Caco-2 (cell line): ENCODE measurements at places on chromosomes 3 and 15.
A peak's percentile ranks its signal among the peaks of the same experiment; 100 is the strongest.

DNA sequence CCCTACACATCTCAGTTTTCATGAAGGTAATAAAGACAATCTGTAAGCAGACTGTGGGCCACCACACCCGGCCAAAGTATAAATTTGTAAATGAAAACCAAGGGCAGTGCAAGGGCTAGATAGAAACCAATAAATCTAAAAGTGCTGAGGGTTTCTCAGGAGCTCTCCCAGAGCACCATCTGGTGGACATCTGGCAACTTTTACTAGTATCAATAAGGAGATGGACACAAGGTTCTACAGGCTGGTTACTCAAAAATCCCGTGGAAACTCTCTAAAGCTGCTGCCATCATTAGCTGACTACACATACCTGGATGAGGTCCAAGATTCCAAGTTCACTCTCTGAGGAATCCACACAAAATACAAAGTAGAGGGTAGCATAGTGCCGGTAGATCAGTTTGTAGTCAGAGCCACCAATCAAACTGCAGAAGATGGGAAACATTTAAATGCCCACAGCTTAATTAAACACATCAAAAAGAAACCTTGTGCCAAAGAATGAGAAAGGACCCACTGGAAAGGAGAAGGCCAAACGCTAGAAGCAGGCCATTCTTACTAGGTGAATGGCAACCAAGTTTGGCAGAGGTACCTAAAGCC is 5.5 kb downstream of the AP3S2 start:
- no peaks in the 10 kb centered on the region for H3K4me1 ChIP-seq
- no peak overlapping the region for H3K4me3 ChIP-seq
- no peak overlapping the region for H3K27ac ChIP-seq
- H3K27me3 ChIP-seq: no peaks in the 10 kb centered on the region
- peaks cover 2% of the 10 kb centered on the region for H3K36me3 ChIP-seq

DNA sequence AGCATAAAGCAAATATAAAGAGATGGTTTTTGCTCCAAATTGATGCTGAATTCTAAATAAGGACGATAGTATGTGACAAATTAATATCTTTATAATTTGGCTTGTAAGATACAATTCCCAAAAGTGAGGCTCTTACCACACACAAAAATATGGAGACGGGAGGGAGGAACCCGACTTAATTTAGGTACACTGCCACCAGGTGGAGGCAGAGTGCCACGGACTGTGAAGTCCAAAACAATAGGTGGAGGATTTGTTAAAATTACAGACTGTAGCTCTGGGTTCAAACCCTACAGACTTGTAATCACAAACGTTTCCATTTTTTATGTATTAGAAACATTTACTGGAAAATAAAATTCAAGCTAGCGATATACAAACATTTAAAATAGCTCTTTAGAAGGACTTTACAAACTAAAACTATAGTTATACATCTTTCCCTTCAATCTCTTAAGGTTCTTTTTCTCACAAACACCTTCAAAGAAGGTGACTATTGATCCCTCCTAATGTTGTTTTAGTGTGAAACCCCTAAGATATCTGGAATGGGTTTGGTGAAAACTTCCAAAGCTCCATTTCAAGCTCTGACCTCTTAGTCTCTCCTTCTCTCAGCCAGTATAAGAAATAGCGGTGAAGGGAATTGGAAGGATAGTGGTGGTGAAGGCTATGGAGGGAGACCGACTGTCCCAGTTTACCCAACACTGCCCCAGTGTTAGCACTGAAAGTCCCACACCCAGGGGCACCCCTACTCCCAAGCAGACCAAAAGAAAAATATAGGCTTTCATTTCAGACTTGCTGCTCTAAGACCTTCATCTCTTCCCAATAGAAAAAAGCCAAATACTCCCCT is 89.7 kb downstream of the AQP9 start:
- no peaks in the 10 kb centered on the region for H3K27me3 ChIP-seq
- H3K36me3 ChIP-seq: no peaks in the 10 kb centered on the region
- H3K4me1 ChIP-seq: peaks cover 5% of the 10 kb centered on the region; the same call in 1 of the 2 replicates
- H3K4me3 ChIP-seq: no peak overlapping the region
- no peak overlapping the region for H3K27ac ChIP-seq
- DNase-seq: peak; percentile 61

- DNase-seq: no peak
- no peak overlapping the region for H3K27ac ChIP-seq
- no peaks in the 10 kb centered on the region for H3K4me1 ChIP-seq
- no peaks in the 10 kb centered on the region for H3K27me3 ChIP-seq
- H3K36me3 ChIP-seq: no peaks in the 10 kb centered on the region
Measured at GRCh38 chr3:131739211-131739610, 236.4 kb upstream of the MRPL3 start.

DNA sequence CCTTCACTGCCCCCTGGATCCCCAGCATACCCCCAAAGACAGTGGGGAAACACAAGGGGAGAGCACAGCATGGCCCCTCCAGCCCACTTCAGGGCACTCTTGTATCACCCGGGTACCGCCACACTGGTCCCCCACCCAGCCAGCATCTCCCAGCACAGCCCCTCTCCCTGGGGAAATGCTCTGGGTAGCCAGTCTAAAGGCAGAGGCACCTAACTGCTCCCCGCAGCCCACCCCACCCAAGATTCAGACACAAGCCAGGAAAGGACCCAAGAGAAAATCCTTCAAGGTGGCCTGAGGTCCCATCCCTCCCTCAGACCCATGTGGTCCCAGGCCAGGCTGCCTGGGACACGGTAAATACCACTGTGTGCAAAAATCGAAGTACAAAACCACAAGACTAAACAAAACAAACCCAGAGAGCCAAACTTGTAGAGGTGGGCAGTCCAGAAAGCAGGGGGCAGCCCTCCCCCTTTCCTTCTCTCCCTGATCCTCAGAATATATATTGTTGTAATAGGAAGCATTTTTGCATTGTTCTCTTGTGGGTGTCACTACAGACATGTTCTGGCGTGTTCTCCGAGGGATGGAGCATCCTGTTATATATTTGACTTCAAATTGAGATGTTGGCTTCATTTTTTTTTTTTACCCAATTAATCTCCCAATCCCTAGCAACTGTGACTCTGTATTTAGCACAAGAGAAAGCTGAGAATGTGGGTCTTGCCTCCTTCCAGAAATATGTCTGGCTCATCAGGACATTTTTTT is 51.7 kb downstream of the GRIP2 start:
- H3K4me1 ChIP-seq: no peaks in the 10 kb centered on the region
- H3K4me3 ChIP-seq: no peak overlapping the region
- H3K27ac ChIP-seq: no peak overlapping the region
- no peaks in the 10 kb centered on the region; the same call in 1 of the 2 replicates for H3K36me3 ChIP-seq
- no peak for DNase-seq

GRCh38 chr15:43919540-43920253 is 92.9 kb downstream of the WDR76 start:
- no peaks in the 10 kb centered on the region for H3K27me3 ChIP-seq
- no peaks in the 10 kb centered on the region for H3K36me3 ChIP-seq
- H3K4me3 ChIP-seq: no peak overlapping the region

GRCh38 chr3:134430950-134431445 is 54.8 kb downstream of the ANAPC13 start:
- H3K4me3 ChIP-seq: no peak overlapping the region
- H3K4me1 ChIP-seq: no peaks in the 10 kb centered on the region
- H3K27me3 ChIP-seq: no peaks in the 10 kb centered on the region

GRCh38 chr3:38489766-38490165 is 6.4 kb upstream of the EXOG start:
- no peak for DNase-seq
- H3K4me1 ChIP-seq: no peaks in the 10 kb centered on the region
- H3K4me3 ChIP-seq: no peak overlapping the region
- H3K27me3 ChIP-seq: no peaks in the 10 kb centered on the region
- no peaks in the 10 kb centered on the region for H3K36me3 ChIP-seq

- no peak for DNase-seq
- H3K27me3 ChIP-seq: no peaks in the 10 kb centered on the region
- no peaks in the 10 kb centered on the region for H3K4me1 ChIP-seq
- no peak overlapping the region for H3K27ac ChIP-seq
- no peaks in the 10 kb centered on the region for H3K36me3 ChIP-seq
Measured at GRCh38 chr3:17399586-17399985, 342.8 kb downstream of the TBC1D5 start.
